ENCODE measurements at places on chromosomes 5 and 9.

DNA sequence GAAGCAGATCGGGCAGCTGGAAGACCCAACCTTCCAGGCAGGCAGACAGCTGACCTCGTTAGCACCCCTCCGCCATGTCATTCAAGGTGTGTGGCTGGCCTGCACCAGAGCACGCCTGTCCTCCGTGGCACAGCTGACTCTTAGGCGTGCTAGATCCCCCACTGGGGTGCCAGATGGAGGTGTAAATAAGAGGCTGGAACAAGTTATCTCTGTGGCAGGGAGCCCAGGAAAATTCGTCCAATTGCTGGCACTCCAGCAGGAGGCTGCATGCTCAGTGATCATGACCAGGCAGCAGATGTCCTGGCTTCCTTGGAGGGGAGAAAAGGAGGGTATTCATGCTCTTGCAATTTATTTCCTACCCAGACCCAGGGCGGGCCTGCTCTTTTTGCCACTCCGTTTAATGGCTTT, 7.8 kb upstream of the ALDOB start:
- DNase-seq, result no peak

DNA sequence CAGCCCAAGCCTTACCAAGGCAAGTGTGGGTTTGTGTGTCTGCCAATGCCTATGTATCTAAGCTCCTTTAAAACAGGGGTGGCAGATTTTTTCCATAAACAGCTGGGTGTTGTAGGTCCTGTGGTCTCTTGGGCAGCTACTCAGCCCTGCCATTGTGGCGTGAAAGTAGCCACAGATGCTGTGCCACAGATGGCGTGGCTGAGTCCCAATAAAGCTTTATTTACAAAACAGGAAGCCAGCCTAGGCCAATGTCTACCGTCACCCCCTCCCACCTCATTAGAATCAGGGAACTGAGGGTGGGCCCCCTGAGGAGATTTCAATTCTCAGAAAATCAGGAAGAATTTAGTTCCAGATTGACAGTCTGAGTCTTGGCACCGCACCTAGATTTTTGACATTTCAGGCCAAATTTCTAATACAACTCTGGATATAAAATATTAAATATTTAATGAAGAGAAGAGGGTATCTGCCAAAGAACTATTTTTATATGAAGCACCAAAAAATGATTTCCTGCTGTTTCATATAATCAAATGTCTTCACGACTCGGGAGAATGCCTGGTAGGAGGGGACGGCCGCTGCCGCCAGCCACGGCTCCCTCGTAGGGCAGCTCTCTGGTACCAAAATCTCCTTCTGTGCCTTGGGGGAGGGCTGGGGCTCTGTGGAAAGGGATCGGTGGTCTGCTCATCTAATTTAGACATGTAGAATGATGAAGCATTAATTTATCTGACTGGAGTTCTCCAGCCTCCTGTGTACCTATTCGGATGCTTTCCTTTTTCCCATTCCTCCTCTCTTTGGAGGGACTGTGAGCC, 420.9 kb downstream of the IRX2 start:
- DNase-seq, result no peak

- no peak for DNase-seq
Observed at GRCh38 chr9:98536542-98537173, 172.1 kb downstream of the GABBR2 start.

DNA sequence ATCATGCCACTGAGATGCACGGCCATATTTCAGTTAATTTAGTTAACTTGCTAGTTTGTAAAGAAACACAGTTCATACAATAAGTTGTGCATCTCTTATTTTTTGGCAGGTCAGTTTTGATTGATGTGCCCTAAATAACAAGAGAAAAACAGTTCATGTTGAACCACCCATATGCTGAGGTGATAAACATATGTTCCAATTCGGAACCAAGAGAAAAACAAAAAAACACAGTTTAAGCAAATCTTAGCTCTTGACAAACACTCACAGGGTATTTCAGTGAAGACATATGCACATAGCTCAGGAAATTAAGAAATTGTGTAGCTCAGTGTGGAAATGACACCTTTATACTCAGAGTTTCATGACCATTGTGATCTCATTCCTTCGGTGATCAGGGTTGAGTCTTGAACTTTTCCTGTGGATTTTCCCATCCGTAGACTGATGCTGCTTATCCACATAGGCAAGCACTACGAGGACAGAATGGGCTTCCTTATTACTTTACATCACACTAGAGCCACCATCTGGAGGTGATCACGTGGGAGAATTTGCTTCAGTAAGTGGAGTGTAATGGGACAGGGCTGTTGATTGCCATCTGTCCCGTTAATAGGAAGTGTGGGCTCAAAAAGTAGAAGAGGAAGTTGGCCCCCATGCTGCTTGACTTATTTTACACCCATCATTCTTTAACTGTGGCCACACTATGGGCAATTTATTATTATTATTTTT, 773.0 kb downstream of the MTRR start:
- no peak for DNase-seq

GRCh38 chr5:164577201-164577600, 1071.8 kb downstream of the MAT2B start:
- peak; percentile 81 for DNase-seq

GRCh38 chr5:173550641-173551040, 65.8 kb downstream of the BOD1 start:
- no peak for DNase-seq

DNA sequence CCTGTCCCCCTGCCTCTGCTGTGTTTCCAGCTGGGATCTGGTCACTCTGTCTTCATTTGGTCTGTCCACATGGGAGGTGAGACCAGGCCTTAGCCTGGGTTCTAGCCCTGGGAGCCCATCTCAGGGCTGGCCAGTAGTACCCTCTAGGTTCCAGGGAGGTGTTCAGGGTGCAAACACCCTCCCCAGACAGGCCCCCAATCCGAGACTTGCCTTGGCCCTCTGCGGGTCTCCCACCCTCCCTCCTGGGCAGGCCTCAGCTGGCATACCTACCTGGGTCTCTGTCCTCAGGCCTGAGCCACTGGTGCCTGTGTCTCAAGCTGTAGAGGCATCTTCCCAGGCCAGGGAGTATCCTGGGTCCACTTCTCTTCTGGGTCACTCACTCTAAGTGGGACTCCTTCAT, 925 bp upstream of the SAPCD2 start:
- no peak for DNase-seq

DNA sequence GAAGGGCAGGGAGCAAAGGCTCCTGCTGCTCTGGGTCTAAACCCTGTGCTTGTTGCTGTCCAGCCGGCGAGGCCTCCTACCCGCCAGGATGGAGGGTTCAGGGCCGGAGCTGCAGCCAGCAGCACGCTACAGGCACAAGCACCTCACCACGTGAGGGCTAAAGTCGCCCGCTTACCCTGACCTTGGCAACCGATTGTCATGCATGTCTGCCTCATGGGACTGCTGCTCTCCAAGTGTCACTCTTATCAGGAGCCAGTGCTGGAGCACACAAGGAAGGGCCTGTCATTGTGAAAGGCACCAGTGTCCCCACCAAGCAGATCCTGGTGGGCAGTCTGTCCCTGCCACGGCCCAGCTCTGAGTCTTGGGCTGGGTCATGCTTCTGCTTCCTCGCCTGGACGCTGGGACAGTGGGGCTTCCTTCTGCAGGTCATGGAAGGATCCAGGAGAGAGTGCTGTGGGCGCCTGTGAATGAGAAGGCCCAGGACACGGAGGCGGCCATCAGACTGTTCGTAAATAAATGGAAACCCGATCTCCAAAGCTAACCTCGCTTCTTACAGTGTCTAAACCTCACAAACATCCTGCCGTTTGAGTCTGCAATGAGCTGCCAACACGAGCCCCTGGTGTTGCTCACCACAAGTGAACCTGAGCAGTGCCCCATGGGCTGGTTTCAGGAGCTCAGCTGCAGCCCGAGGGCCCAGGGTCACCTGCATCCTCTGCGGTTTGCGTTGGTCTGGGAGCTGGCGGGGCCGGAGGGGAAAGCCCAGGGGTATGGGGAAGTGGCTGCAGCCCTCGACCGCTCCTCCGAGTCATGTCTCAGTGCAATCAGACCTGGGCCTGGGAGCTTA, 58.2 kb upstream of the RXRA start:
- no peak for DNase-seq

- DNase-seq, result no peak
Observed at GRCh38 chr5:36685631-36686288, 79.4 kb downstream of the SLC1A3 start.

- no peak for DNase-seq
Observed at GRCh38 chr9:118395415-118395814, 691.2 kb downstream of the TLR4 start.

DNA sequence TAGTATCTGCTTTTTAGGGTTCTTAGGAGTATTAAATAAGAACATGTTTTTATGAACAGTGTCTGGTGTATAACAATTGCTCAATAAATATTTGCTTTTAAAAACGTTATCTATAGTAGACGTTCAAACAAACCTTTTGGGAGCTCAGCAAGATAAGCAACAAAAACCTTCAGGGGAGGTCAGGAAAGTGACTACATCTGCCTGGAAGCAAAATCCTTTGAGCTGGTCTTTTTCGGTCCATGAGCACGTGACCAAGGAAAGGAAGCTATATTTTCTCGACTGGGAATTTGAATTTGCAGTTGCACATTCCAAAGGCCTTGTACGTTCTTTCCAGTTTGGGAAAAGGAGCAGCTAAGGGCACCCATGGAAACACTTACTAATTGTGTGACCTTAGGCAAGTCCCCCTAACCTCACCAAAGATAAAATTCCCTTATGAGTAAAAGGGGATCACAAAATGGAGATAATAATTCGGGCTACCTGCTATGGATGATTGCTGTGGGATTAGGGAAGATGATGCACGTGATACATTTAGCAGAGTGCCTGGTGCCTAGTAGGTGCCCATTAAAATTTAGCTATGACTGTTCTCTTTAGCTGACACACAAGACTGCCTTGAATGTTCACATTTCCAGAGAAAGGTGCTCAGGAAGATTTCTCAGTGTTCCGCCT, 45.4 kb downstream of the PTTG1 start:
- no peak for DNase-seq

DNA sequence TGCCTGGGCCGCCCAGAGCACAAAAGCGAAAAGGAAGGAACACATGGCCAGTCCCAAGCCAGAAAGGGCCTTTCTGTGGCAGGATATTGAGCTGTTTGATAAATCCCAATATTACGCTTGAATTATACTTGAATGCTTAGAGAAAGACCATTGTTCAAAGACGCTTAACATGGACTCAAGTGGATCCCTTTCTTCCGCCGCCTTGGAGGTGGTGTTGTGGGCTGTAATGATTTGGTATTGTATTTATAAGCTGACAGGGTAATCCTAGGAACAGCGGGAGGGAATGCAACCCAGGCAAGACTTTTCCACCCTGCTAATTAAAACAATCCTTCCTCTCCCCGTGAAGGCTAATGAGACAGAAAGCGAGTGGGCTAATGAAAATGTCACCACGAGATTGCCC, 24.9 kb downstream of the CFAP77 start:
- DNase-seq, result no peak

GRCh38 chr5:126680191-126680817, 79.6 kb downstream of the PHAX start:
- DNase-seq, result no peak

DNA sequence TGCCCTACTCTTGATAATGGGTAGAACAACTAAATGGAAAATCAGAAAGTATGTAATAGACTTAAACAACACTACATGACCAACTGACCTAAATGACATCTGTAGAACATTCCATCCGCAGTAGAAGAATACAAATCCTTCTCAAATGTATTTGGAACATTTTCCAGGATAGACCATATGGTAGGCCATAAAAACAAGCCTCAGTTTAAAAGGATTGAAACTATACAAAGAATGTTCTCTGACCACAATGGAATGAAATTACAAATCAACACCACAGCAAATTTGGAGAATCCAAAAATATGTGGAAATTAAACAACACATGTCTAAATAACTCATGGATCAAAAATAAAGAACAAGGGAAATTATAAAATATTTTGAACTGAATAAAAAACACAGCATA, 189.2 kb downstream of the NDUFS4 start:
- no peak for DNase-seq

DNA sequence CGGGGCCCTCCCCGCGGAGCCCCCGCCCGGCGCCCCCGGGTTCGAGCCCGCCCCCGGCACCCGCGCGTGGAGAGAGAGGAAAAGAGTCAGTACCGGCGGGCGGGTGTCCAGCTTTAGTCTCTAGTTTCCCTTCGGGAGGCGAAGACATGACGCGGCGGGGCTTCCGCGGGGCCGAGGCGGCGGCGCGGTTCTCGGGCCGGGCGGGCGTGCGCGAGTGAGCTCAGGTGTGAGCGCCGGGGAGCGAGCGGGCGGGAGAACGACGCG, 181 bp downstream of the DAP start:
- DNase-seq, result no peak

DNA sequence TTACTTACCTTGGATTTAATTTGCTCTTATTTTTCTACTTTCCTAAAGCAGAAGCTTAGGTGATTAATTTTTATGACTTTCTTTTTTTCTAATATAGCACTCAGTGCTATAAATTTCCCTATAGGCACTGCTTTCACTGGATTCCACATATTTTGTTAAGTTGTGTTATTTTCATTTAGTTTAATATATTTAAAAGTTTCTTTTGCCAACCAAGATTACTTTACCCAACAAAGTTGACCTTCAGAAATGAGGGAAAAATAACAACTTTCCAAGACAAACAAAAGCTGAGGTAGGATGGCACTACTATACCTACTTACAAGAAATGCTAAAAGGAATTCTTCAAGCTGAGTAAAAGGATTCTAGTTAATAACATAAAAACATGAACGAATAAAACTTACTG, 8.8 kb upstream of the IFNB1 start:
- no peak for DNase-seq

DNA sequence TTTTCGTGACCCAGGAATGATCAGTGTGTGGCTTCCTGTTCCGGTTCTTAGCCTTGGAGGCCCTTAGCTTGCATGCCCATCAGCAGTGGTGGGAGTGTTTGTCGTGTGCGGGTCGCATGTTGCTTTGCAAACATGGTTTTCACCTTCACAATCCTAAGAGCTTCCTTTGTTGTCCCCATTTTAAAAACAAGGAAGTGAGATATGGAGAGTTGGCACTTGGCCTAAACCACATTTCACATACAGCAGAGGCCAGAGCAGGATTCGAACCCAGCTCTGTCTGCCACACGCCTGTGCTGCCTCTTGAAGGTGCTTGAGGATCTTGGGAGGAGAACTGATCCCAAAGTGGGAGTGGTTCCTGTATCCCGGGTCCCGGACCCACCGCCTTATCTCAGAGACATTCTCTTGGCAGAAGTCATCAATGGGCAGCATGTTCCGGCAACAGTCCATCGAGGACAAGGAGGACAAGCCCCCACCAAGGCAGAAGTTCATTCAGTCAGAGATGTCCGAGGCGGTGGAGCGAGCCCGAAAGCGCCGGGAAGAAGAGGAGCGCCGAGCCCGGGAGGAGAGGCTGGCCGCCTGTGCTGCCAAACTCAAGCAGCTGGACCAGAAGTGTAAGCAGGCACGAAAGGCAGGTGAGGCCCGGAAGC, 38.2 kb upstream of the POMT1 start:
- no peak for DNase-seq

GRCh38 chr9:98640394-98640793, 68.3 kb downstream of the GABBR2 start:
- DNase-seq, result no peak

DNA sequence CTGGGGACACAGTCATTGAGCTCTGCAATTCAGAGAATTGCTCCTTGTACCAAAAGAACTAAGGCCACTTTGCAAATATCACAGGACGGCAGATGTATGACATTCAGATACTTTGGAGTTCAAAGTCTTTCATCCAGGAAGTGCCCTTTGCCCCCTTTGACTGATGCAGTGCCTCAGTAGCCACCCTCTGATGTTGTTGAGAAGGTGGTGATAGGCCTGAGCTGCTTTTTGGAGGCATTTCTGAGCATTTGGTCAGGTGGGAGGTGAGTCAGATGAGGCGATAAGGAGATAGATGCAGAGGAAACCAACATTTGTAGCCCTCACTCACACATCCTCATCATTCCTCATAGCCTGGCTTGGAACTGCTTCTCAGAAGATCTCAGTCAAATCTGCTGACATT, 63.4 kb downstream of the ANGPTL2 start:
- no peak for DNase-seq
